NCI-H1694 (cell line): ENCODE measurements at places on chromosomes 7 and 10.

DNA sequence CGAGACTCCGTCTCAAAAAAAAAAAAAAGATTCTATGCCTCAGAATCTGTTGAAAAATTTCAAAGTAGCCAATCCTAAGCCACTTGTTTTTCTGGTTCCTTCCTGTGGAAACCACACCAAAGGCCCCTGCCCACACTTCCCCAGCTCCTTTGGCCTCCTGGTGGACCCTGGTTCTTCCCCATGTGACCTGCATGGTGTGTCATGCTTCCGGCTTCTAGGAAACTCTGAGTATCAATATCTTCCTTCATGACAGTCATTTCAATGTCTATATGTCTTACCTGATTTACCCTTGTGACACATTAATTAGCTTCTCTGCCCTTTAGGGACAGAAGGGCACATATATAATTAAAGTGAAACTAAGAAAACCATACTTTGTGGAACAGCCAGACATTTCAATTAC lies 80.4 kb upstream of the GRB10 start:
- no peak for DNase-seq

DNA sequence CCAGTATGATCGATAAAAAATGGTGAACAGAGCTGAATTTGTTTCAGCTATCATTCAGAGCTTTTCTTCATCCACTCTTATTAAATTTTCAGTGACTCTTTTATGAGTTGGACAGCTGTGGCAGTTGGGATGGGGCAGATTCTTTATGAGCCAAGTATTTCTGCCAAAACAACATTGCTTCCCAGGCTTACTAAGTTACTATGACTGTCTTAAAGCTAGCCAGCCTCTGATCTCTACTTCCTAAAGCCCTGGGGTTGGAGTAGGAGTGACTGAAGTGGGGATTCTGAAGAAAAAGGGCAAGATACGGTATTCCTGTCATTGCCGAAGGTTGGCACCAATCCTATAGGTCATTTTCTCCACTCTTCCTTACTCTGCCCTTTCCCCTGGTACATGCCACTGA lies 12.7 kb downstream of the RPP30 start:
- DNase-seq, result no peak

DNA sequence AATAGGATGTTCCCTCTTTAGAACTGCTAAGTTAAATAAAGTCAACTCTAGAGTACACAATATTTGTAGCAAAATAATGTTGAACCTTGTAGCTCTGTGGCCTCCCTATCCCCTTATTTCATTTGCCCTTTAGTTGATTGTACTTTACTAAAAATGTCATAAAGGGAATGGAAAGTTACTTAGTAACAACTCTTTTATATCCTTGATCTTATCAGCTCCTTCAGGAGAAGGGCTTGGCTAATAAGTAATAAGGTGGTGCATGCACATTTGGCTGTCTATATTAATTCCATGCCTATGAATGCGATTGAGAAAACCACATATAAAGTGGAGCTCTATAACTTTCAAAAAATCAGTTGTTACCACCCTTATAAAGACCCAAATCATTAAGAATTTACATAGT lies 41.5 kb upstream of the GATA3 start:
- no peak for DNase-seq

DNA sequence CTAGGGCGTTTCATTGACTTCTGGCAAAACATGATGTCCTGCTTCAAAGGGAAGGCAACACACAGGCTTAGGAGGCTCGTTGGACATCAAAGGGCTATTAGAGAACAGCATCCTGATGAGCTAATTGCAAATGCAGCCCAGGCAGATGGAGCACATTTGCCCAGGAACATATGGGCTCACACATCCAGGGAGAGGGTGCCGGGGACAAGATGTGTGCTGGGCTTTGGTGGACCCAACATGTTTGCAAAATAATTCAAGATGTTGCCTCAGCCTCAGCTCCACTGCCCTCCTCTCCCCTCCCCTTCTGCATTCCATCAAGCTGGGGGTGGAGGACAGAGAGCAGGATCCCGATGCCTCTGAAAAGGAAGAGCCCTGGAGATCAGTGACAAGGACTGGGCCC lies 217.1 kb upstream of the ZMIZ1 start:
- DNase-seq, result peak; percentile 33

DNA sequence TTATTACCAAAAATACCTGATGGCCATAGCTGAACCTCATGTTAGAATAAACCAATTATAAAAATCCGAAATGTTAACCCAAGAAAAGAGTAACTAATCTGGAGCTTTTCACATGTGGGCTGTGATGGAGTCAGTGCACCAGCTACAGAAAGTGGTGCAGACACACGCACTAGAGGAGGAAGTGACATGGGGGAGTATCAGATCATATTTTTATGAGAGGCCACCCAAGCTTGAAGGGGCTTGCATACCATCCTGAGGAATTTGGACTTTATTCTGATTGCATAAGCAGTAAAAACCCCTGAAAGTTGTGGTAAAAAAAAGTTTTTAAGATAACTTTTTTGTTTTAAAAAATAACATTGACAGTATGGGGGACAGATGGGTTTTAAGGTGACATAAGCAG lies 1148.5 kb upstream of the CELF2 start:
- no peak for DNase-seq

GRCh38 chr7:150340024-150340749 lies 1.2 kb downstream of the RARRES2 start:
- no peak for DNase-seq

DNA sequence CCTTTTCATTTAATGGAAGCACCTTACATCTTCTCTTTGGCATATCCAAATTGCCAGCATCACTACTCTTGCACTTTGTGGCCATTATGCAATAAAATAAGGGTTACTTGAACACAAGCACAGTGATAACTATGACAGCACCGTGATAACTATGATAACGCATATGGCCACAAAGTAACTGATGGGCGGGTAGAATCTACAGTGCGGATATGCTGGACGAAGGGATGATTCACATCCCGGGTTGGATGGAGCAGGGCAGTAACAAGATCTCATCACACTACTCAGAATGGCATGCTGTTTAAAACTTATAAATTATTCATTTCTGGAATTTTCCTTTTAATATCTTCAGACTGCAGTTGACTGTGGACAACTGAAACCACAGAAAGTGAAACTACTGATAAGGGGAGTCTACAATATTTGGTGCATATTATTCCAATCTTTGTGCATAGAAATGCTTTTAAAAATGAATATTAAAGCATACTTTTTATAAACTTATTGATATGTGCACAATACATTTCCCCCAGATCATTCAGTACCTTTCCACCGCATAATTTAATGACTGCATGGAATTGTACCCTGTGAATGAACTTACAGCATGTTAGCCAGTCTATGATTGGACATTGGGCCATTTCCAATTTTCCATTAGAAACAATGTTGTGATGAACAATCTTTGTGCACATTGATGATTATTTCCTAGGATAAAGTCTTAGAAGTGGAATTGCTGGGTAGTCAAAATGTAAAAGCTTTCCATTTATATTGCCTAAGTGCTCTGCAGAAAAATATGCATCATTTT lies 136.4 kb downstream of the WNT2 start:
- no peak for DNase-seq

GRCh38 chr7:149217570-149217969 lies 21.9 kb upstream of the ZNF212 start:
- no peak for DNase-seq

DNA sequence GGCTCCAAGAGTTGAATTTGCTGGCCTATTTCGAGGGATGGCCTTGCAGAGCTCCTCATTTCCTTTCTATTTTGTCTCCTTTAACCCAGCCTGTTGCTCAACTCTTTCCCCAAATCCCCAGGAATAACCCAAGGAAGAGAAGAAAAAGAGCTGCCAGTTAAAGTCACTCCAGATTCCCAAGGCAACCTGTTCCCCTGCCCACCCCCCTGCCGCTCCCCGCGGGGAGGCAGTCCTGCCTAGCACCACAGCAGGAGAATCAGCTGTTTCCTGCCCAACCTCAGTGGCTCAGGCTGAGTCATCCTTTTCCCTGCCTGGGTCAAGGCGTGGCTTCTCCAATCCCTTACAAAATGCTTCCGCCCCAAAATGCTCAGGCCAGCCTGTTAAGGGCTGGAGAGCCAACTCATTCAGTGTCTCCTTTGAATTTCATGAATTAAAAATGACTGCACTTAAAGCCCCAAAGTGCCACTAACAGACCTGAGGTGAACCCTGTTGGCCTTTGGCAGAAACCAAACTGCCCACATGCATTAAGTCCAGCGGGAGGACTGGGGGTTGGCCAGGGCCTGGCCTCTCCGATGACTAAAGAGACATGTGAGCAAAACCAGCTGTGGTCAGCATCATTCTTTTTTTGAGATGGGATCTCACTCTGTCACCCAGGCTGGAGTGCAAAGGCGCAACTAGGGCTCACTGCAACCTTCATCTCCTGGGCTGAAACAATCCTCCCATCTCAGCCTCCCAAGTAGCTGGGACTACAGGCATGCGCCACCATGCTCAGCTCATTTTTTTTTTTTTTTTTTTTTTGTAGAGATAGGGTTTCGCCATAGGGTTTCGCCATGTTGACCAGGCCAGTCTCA lies 83.2 kb upstream of the KIF5B start:
- no peak for DNase-seq

DNA sequence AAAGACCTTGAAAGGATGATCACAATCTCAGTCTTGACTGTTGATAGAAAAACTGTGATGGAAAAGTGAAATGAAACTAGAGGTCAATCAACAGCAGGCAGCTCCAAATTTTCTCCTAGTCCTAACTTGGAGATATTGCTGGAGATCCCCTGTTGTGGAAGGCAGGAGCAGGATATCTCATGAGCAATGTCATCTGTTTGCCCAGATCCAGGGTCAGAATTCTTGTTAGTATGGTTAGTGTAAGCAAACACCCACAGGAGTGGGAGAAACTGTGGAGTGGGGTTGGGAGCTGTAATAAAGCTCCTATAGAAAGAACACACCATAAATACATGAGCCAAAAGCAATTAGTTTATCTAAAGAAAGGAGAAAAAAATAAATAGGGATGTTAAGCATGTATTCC lies 169.0 kb downstream of the AKR1D1 start:
- no peak for DNase-seq

GRCh38 chr7:51265066-51265907 lies 51.3 kb downstream of the COBL start:
- no peak for DNase-seq

- DNase-seq, result no peak
These were observed 416.0 kb downstream of the CALN1 start for GRCh38 chr7:71996141-71996540.

DNA sequence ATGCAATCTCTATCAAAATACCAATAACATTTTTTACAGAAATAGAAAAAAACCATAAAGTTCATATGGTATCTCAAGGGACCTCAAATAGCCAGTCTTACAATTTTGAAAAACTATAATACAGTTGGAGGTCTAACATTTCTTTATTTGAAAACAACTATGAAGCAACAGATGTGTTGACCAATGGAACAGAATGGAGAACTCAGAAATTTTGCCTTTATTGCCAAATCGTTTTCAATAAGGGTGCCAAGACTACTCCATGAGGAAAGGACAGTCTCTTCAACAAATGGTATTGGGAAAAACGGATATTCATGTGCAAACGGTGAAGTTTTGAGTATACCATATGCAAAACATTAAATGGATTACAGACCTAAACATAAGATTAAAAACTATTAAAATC lies 470.8 kb upstream of the DPP6 start:
- no peak for DNase-seq

DNA sequence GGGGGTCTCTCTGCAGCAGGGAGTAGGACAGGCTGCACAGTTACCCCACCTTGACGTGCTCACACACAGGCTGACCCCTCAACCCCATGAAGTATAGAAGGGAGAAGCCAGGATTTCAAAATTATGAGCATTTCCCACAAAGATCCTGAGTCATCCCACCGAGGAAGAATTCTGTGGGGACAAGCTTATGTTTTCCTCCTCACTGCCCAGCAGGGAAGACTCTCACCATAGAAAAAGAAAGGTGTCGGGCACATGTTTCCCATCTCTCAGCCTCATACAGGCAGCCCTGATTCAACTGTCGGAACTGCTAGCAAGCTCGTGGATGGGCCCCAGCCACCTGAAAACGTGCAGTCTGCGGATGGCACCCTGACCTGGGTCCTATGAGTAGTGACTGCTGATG lies 499.7 kb upstream of the MKI67 start:
- no peak for DNase-seq

DNA sequence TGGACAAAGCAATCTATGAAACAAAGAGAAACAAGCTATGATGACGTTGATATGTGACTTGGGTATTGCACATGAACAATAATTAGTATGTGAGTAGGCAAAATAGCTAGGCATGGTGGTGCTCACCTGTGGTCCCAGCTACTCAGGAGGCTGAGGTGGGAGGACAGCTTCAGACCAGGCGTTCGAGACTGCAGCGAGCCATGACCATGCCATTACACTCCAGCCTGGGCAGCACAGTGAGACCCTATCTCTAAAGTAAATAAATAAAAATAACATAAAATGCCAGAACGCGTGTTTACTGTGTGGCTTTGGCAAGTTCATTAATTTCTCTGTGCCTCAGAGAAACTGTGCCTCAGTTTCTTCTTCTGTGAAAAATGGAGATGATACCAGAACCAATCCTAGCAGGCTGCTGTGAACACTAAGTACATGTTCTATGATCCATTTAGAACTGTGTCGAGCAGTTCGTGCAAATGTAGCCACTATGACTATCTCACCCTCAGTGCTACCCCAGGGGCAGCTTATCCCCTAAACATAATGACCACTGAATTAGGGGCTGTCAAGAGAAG lies 9.3 kb upstream of the TNS3 start:
- DNase-seq, result no peak

GRCh38 chr10:63237396-63237795 lies 104.3 kb downstream of the NRBF2 start:
- DNase-seq, result no peak

DNA sequence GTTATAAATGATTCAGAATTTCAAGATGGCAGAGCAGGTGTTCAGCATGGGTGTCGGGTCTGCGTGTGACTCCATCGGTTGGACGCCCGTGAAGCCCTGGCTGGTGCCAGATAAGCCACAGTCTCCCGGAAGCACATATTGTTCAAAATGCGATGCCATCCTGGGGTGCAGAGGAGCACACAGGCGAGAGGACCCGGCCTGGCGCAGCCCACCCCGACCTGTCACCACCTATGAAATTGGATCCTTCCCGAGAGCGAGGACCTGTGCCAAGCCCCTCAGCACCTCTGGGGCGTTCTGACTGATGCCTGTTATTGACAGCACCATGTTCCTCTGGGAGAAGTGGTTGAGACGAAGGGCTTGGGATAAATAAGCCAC lies 110.1 kb downstream of the ACTR3B start:
- DNase-seq, result no peak

DNA sequence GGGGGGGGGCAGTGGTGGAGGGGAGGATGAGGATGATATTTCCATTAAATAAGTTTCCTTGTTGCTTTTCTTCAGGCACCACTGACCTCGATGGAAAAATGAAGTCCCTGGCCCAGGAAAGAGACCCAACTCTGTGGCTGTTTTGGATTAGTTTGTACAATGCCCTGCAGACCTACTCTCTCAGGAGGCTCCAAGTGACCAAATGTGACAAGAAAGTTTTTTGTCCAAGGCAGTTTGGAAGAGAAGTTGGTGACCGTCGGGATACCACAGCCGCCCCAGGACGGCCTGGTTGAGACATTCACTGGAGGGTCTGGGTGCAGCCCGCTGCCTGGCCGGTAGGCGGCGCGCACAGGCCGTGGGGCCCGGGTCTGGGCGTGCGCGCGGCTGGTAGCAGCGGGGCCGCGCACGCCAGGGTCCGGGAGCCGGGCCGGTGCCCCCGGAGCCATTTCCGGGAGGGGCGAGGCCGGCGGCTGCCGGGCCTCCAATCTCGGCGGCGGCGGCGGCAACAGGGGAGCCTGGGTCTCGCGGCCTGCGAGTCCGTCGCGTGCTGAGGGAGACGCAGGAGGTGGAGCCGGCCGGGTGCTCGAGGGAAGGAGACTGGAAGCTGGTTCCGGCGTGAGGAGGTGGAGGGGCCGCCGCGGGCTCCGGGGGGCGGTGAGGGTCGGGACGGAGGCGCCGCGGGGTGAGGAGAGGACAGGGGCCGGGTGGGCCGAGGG lies at the start of gene SGPL1:
Gene SGPL1, plus strand, starts transcription at position 445 of the 716 bp plus-strand sequence. CDS start 906 bp downstream, outside the sequence.
- DNase-seq, result peak; percentile 37
